ENCODE measurements at places on chromosomes 13 and 19.

GRCh38 chr13:73092829-73093228, 34.0 kb downstream of the KLF5 start:
- no peak for DNase-seq

DNA sequence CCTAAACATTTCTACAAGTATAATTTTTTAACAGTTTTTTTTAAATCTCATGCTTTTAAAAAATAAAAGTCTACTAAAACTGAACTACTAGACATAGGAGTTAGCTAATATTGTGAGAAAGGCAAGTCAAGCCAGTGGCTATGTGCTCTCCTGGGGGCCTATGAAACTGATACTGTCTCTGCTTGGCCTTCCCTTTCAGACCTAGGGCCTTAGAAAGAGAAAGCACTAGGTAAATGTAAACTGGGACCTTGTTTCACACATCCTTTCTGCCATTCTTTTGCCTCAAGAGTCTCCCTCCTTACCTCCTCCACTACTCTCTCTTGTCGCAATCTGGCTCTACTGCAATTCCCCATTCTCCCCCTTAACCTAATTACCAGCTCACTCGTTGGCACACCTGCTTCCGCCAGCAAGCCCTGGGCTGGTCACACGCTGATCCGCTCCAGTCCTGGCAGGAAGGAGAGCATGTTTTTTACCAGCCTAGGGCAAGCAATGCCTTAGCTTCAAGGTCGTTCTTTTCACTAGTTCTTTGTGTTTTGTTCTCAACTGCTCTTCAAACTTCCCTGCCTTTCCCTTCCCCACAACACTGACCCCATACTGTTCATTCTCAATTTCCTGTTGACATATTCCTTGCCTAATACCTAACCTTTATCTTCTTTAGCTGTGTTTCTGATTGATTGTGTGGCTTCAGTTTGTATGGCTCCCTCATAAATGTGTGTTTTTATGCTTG, 23.1 kb downstream of the TBC1D4 start:
- no peak for DNase-seq

DNA sequence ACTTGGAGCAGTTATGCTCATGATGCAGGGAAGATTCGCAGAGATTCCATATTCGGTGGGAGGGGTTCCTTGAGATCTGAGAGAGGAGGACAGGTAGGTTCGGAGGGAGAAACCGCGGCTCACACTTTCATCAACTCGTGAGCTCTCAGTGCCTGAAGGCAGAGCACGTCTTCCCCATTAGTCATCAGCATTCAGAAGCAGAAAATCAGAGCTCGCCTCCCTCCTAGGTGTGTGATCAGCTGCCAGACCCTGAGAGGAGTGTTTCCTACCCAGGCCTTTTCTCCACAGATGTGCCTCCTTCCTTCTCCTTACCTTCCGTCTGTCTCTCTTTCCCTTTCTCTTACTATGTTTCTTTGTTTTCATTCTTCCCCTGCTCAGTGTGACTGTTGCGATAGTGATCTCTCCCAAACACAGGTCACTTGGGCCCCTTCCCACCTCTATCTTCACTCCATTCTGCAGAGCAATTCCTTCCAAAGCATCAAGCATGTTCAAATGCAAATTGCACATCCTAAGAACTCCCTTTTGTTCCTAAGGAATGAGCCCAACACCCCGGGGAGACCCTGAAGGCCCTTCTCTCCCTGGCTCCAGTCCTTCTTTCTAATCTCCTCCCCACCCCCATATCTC, 389.5 kb downstream of the UQCRFS1 start:
- DNase-seq = no peak

DNA sequence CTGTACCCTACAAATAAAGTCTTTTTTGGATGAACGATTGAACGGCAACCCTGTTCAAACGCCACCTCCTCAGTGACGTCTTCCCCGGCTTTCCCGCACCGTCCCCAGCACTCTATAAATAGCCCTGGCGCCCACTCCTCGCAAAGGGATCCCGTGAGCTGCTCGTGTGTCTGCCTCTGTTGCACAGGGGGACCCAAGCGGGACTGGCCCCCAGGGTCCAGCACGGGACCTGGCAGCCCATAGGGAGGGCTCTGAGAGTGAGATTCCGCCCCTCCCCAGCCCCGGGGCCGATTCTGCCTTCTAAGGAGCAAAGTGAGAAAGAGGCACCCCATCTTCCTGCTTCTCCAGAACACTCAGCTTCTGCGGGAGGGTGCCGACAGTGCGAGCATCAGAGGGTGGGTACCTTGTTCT, 8.1 kb upstream of the FKRP start:
- DNase-seq = no peak

DNA sequence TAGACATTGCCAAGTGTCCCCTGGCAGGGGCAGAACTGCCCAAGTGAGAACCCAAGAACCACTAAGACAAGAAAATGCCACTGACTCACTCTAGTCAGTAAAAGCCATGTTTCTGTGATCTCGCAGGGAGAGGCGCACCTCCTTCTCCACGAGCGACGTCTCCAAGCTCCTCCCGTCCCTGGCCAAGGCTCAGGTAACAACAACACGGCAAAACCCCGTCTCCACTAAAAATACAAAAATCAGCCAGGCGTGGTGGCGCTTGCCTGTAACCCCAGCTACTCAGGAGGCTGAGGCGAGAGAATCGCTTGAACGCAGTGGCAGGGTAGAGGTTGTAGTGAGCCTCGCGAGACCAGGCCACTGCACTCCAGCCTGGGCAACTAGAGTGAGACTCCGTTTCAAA, 17.5 kb upstream of the USE1 start:
- DNase-seq = no peak

GRCh38 chr13:38952827-38953226, 37.8 kb downstream of the STOML3 start:
- no peak for DNase-seq

DNA sequence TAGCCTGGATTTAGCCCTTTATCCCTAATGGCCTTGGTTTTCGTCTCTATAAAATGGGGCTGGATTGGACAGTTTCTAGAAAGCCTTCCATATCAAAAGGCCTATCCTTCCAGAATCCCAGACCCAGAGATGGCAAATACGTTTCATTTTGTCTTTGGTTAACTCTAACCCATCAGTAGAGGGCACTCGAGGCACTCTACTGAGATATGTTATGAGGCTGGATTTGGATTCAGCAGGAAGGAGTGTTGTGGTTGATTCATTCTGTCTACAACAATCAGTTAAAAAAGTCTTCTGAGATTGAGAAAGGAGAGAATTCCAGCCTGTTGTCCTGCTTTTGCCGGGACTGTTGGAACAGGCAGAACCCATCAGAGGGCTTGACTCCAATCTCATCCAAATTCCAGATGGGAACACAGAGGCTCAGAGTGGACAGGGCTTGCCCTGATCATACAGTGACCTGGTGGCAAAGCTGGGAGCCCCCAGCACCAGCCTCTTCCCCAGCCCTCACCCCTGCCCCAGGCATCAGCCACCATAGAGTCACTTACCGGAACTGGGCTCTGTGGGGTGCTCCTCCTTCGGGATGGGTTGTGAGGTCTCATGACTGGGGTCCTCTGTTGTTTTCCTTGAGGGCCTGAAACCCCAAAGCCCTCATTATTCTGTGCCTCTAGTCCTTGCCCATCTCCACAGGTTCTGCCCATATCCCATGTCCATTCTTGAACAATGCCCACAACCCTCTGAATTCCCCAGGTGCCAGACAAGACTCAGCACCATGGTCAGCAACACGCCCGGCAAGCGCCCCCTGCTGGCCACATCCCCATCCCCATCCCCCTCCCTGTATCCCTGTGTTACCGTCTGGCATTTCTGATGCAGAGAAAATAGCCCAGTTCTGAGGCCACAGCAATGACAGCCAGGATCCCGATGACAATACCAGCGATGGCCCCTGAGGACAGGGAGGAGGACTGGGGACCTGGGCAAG, 12.3 kb upstream of the ZNF180 start:
- DNase-seq = peak; percentile 69

DNA sequence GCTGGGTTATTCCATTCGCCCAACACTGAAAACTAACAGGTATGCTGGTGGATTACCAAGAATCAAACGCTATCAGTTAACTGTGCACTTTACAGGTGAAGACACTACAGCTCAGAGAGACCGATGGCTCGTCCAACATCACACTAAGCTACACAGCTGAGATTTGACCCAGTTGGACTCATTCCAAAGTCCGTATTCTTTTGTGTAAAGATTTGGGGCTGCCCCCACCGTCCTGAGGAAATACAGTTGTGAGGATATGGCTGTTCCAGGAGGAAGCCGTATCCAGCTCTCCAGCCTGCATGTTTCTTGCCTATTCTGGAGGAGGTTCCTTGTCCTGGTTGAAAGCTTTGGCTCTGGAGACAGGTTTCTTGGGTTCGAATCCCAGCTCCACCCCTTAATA, 4.2 kb downstream of the ZSCAN5A start:
- DNase-seq = no peak

GRCh38 chr19:43754503-43755255, at the start of gene SMG9:
Gene SMG9, minus strand, starts transcription at chr19:43754962. Its CDS starts 4,221 bp downstream, at chr19:43750741.
- DNase-seq = peak; percentile 93

- DNase-seq = no peak
Observed at GRCh38 chr13:28753946-28754345, 35.2 kb upstream of the SLC46A3 start.

DNA sequence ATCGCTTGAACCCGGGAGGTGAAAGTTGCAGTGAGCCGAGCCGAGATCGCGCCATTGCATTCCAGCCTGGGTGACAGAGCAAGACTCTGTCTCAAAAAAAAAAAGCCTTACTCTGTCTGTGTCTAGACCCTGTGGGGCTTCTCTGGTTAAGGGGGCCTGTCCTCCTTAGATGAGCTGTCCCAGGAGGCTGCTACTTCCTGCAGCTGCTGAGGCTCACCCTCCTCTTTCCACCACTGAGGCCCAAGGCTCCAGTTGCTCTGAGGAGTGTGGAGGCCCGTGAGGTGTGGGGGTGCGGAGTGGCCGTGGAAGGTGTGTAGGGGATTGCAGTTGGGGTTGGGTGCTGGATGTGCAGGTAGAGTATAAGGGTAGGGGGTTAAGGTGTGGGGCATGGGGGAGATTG, 22.1 kb upstream of the RASA3 start:
- no peak for DNase-seq

- no peak for DNase-seq
Observed at GRCh38 chr13:76769271-76769791, 116.9 kb downstream of the KCTD12 start.

DNA sequence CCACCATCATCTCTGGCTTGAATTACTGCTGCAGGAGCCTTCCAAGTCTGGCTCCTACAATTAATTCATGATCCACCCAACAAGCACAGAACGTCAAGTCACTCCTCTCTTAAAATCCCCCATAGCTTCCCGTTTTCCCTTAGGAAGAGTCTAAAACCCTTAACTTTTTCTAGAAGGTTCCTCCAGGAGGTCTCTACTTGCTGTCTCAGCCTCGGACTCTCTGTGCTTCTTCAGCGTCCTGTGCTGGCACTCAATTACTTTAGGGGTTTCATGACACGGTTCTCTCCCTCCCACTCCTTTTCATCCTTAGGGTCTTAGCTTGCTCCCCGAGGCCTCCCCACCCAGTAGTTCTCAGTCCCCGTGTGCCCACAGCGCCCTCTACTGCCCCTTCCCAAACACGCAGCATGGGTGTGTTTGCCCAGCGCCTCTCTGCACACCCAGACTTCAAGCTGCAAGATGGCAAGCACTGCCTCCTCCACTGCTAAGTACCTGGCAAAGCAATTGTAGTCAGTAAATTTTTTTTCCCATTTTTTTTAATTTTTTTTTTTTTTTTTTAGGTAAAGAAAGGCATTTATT, 25.8 kb upstream of the MAP3K10 start:
- DNase-seq = peak; percentile 84

GRCh38 chr13:93325303-93326233, 99.0 kb downstream of the GPC6 start:
- DNase-seq = no peak

DNA sequence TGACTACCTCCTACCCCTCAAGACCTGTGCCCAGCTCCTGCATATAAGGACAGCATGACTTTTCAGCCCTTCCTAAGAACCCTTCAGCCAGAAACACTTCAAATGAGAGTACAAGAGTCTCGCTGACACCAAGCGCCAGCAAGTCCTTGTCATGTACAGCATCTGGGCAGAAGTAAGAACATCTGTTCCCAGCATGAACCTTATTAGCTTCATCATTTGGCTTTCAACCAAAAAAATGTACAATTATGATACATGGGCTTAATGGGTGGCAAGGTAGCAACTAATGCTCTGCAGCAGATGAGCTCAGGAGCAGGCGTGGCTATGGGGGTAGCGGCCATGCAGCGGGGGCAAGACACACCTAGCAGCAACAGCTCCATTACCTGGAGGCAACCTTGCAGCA, 487.6 kb downstream of the COG6 start:
- DNase-seq = no peak

DNA sequence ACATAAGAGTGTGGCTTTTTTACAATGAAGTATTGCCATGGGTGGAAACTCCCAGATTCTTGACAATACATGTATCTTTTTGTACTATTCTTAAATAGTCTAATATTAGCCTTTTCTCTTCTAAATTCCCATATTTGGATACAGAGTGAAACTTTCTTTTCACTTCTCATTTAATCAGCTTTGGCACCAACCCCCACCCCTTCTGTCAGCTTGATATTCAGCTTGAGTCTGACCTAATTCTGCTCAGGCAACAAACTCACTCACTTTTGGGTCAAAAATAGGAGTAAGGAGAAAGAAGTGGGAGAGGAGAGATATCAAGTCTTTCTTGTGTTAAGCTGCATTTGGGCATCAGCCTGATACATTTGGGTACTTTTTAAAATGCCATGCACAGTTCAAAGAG, 397.5 kb downstream of the COG6 start:
- DNase-seq = no peak

- no peak for DNase-seq
Observed at GRCh38 chr19:28727480-28728159, 485.3 kb downstream of the UQCRFS1 start.
